ENCODE measurements at places on chromosomes 2 and 18.

- DNase-seq, result no peak
These were observed 1071.4 kb upstream of the FAM98A start for GRCh38 chr2:34670482-34670881.

- DNase-seq, result no peak
These were observed 119.6 kb downstream of the FEZ2 start for GRCh38 chr2:36478332-36478738.

- DNase-seq, result no peak
These were observed 179.6 kb upstream of the SLC39A10 start for GRCh38 chr2:195477248-195477995.

GRCh38 chr18:9787036-9787435 is 78.9 kb downstream of the RAB31 start:
- no peak for DNase-seq

DNA sequence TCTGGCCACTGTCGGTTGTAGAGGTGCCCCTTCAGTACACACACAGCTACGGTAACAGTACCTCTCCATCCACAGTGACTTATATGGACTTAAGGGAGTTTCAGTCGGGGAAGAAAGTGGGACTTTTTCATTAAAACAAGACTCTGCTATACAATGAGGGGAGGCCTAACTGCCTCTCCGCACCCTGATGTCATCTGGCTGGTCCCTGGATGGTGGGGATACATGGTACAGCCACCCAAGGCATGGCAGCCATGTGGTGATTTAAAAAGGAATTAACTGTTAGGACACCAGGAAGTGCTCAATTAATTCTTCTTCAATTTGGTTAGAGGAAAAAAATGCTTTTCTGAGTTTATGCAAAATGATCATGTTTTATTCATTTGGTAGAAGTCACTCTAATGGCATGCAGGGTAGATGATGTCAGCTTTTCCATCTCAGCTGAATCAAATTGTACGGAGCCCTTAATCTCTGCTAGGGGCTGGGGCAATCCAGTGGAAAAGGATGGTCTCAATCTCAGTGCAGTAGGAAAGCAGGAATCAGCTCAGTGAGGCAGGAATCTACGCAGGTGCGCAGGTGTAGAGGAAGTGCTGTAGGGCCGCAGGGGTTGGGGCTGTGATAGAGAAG is 243.9 kb downstream of the PRKCE start:
- no peak for DNase-seq

GRCh38 chr2:122366427-122366826 is 611.0 kb downstream of the TSN start:
- no peak for DNase-seq

- DNase-seq, result no peak
These were observed 609 bp upstream of the ZNF2 start for GRCh38 chr2:95165030-95165370.

DNA sequence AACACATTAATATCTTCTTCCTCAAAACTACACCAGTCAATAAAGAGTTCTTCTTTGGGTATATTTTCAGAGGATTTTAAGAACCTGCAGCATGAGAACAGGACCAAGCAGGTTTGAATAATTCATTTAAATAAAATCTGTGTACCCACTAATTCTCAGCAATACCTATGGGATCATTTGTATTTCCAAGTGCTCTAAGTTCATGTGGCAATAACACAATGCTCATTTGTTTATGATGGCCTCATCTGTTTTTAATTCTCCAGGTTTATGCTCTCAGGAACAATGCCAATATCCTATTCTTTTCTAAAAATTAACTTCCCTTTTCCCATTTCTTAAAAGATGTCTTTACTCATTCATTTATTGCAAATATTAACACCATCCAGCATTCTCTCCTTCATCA is 264.7 kb downstream of the METTL4 start:
- DNase-seq, result no peak

DNA sequence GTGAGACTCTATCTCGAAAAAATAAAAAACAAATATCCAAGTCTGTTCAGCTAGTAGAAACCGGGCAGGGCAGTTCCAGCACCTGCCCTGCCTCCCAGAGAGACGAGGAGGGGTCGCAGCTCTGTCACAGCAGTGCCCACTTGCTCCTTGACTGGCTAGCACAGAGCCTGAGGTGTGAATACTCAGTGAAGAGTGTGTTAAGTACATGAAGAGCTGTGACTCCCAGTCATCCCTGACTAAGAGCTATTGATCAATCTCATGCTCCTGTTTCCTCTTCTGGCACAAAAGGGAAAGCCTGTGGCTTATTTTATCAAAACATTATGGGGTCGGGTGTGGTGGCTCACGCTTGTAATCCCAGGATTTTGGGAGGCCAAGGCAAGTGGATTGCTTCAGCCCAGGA is 83.0 kb upstream of the FZD7 start:
- DNase-seq, result peak; percentile 24

GRCh38 chr2:24885221-24886125 is 34.6 kb downstream of the ADCY3 start:
- DNase-seq, result peak; percentile 89

DNA sequence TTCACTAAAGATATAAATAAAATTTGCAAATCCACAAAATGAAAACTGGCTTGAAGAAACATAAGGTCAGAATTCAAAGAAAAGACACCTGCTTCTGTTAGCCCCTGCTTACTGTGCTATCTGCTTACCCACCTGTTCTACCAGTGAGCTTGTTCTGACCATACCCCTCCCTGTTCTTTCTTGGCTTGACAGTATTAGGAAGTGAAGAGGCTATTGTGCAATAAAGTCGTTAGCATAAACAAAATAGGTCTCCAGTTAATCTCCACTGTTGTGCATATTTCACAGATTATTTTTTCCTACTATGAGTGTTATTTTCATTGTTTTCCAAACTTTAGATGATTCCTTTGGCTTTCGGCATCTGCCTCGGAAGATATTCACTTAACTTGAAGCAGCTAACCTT is 322.1 kb downstream of the CCDC85A start:
- DNase-seq, result peak; percentile 10

DNA sequence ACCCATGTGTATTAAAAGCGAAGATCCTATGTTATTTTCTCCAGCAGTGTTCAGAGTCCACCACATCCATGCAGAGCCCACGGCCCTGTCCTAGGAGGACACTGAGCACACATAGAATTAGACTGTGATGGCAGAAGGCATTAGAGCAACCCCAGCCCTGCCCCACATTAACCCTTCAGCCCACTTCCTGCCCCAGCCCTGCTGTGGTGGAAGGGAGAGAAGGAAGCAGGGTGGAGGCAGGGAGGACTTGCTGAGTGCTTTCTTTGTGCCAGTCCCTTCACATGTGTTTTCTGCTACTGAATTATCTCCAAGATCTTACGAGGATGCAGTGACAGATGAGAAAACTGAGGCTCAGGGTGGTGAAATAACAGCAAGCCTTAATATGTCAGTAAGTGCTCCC is 339.0 kb downstream of the SMAD2 start:
- no peak for DNase-seq

DNA sequence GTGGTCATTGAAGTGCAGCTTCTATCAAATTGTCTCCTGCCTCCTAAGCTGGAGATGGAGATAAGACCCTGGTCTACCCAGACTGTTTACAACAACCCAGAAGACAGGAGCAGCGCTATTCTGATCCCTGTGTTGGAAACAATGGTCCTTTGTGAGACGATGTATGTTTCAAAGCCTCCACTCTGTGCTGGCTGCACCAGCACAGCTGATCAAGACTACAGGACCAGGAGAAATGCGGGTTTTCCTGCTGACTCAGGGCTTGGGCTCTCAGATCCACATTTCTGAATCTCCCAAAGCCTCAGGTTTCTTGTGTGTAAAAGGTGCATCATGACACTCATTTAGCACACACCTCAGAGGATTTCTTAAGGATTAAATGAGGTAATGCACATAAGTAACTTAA is 92.0 kb downstream of the POU3F3 start:
- no peak for DNase-seq

GRCh38 chr2:198006733-198007132 is 202.3 kb downstream of the PLCL1 start:
- DNase-seq, result no peak

DNA sequence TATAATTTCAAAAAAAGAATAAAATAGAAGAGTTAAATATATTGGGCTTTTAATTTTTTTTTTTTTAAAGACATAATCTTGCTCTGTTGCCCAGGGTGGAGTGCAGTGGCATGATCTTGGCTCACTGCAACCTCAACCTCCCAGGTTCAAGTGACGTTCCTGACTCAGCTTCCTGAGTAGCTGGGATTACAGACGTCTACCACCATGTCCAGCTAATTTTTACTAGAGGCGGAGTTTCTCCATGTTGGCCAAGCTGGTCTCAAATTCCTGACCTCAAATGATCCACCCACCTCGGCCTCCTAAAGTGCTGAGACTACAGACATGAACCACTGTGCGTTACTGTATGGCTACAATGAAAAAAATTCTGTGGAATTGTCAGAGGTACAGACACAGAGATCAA is 98.1 kb upstream of the RGPD4 start:
- no peak for DNase-seq

DNA sequence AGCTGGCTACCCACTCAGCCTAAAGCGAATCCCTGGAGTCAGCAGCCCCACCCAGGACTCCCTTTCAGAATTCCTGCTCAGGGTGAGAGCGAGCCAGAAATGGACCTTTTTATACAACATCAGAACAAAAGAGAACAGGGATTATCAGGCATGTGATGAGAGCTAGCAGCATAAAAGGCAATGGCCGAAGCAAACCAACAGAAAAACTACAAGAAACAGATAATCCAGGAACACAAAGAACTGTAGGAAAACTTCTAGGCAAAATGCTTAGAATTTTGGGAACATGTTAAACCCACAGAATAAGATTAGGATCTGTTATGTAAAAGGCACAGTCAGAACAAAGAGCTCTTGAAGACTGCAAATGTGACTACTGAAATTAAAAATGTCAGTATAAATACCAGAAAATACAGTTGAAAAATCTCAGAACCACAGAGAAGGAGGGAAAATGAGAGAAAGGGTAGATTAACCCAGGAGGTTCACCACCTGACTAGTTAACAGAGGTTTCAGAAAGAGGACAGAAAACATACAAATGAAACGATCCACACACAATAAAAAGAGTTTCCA is 31.3 kb downstream of the ITGA6 start:
- no peak for DNase-seq

GRCh38 chr2:43105586-43106558 is 120.5 kb downstream of the ZFP36L2 start:
- DNase-seq, result no peak

- DNase-seq, result no peak
These were observed 115.2 kb downstream of the ZNF236 start for GRCh38 chr18:76937597-76937996.

DNA sequence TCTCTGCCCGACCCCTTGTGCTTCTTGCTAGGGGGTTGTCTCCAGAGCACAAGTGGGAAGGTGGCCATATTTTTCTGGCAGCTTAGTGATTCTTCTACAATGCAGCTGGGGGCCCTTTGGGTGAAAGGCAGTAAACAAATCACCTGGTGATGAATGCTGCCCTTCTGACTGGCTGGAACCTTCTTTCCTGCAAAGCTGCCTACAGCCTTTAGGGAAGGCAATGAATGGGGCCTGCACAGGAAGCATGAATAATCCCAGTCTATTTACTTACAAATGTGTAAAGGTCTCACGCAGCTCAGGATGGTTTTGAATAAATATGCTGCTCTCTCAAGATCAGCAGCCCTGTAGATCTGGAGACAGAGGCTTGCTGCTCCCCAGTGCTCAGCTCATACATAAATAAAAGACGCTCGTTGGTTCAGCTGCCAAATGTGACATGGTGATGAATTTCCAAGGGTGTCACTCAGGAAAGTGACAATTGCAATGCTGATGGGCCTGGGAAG is 289.2 kb downstream of the TDRD15 start:
- peak; percentile 45 for DNase-seq

- DNase-seq, result no peak
These were observed 70.6 kb downstream of the ACVR1 start for GRCh38 chr2:157805519-157805918.

- DNase-seq, result no peak
These were observed 185.4 kb upstream of the SKOR2 start for GRCh38 chr18:47436871-47437270.

- DNase-seq, result no peak
These were observed 29.4 kb downstream of the KIF1A start for GRCh38 chr2:240790370-240791220.

- DNase-seq, result no peak
These were observed 56.4 kb downstream of the SNORC start for GRCh38 chr2:232926431-232926939.

- DNase-seq, result peak; percentile 80
These were observed 12.5 kb downstream of the SDC1 start for GRCh38 chr2:20212459-20212870.

DNA sequence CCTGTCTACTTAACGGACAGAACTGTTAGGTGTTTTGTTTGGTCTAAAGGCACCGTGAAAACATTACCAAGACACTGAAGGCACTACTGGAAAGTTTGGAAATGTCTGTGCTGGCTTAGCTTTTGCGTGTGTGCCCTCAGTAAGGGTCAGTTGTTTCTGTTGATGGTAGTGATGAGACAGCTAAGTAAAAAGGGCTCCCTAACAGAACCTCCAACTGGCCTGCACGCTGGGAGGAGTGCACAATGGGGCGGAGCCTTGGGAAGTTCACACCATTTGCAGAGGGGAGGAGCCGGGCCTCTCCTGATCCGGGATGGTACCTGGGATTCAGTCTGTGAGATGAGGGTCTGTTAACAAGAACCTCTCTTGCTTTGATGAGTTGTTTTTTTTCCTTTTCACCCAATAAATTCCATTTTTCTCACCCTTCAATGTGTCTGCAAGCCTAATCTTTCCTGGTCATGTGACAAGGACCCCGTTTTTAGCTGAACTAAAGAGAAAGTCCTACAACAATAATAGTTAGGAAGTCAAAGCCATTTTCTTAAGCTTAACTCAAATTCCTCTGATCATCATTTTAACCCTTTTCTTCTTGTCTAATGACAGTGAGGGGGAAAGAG is 368.7 kb downstream of the PARD3B start:
- no peak for DNase-seq

DNA sequence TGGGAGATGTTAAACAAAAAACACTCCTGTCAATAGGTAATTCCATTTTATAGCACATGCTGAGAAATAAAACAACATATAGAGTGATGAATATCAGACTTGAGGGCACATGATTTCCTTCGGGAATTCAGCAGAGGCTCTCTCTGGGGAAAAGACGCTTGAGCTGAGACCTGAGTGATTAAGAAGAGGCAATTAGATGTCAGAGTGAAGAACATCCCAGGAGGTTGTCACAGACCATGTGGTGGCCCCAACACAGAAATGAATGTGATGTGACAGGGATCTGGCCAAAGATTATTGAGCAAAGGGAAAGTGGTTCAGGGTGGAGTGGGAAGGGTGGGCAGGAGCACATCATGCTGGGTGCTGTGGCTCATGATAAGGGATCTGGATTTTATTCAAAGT is 254.7 kb downstream of the RAD51AP2 start:
- DNase-seq, result no peak

DNA sequence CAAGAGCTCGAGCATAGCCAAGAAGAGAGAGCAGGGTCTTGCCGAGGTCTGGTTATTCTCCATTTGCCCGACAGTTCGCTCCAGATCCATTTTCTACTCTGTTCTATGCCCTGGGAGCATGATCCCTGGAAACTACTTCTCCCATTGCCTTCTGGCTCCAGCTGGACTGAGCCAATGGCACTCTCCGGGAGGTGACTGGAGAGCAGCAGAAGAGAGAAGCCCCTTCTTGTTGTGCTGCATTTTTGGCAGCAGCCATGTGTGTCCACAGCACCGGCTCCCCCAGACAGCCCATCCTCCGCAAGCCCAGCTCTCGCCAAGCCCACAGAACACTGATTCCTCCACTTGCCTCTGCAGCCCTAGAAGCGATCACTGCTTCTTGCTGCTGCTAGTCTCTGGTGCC is 345.5 kb downstream of the TNS1 start:
- no peak for DNase-seq
